ENCODE measurements at places on chromosomes 6 and 20.

DNA sequence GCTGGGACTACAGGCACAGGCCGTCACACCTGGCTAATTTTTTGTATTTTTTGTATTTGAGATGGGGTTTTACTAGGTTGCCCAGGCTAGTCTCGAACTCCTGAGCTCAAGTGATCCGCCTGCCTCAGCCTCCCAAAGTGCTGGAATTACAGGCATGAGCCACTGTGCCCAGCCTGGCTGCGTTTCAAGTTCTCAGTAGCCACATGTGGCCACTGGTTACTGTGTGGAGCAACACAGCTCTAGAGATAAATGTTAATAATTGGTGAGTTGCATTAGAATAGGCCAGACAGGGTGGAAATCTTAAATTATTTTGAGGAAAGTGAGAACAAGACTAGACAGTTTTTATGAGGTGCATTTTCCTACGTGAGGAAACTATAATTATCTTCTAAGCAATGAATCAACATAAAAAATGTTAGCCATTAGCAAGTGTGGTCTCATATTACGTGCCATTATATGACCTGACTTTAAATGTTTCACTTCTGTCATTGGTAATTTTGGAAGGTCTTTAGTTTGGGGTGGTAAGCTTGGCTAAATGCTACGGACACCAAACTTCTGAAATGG is 129.6 kb downstream of the PLEKHG1 start:
- DNase-seq: no peak

DNA sequence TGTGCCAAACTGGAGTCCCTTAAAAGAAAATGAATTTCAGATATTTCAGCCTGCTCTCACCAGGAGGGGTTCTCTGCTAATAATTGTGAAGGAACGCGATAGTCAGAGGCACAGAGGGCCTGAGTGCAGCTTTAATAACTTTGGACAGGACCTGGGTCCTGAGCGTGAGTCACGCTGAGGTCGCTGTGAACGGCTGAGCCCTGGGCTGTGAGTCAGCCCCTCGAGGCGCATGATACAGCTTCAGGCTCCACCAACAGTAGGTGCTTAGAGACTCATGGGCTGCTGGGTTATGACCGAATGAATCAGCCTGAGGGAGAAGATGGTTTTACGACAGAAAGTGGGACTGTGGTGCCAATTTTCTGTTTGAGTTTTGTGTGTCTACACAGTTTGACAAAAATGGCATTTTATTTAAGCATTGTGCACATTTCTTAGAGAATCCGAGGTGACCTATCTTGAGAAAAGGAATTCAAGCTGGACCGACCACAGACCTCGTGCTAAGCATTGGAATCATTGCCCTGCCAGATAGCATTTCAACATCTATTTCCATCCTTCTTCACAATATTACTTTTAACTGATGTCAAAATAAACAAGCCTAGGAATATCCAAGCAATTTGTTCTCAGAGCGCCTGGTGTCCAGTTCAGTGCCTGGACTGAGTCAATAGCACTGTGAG is 183.0 kb downstream of the THBS2 start:
- no peak for DNase-seq

DNA sequence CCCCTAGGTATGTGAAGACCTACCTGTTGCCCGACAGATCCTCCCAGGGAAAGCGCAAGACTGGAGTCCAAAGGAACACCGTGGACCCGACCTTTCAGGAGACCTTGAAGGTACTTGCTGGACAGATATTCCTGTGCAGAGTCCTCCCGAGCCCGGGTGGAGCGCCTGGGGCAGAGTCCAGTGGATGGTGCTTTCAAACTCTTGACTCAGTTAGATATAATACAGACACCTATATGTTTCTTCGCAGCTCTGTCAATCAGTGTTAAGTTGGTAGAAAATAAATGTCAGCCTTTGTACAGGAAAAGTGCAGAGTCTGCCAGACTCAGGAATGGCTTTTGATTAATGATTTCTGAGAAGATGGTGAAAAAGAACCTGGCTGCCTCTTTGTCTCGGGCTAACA is 67.2 kb downstream of the EZR start:
- no peak for DNase-seq

GRCh38 chr6:106609699-106610098 is 19.6 kb downstream of the RTN4IP1 start:
- DNase-seq: no peak

GRCh38 chr20:63028461-63028921 is 21.7 kb upstream of the BHLHE23 start:
- DNase-seq: no peak

DNA sequence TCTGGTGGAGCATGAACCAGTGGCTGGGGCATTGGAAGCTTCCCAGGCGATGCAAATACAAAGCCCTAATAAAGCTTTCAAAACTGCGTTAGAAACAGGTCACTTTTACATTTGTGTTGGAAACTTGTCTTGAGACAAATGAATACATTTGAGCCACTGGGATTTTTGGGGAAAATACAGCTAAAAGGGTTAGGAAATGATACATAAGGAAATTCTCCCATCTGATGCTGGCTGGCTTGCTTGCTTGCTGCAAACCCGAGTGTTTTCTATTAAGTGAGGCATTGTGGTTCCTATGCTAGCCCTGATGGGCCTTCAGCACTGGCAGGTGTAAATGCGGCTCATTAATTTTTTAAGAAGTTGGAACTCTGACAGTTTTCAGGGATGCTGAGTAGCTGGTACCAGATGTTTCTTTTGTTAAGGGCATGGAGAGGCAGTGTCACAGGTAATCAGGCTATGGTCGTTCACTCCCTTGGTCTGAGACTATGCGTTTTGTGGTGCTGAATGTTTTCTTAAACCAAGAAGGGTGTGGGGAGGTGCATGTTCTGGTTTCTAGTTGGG is 35.2 kb downstream of the RREB1 start:
- DNase-seq: no peak

GRCh38 chr6:12010635-12011275 is 1.4 kb upstream of the HIVEP1 start:
- DNase-seq: no peak

DNA sequence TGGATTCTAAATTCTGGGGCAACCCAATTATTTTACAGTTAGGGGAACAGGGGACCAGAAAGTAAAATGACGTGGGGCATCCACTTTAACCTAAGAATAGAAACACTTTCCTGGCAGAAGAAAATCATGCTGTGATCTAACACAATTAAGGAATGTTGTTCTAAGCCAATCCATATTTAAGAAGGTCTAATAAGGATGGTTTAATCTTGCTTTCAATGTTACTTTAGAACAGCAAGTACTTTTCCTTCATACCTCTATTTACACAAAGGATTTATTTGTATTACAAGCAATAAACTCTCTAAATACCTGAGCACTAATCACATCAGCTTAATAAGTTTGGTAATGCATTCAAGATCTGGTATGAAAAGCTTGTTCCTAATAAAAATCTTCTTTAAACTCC is 32.4 kb downstream of the SLC2A12 start:
- no peak for DNase-seq

GRCh38 chr6:11766589-11767450 is 11.8 kb downstream of the ADTRP start:
- DNase-seq: no peak

DNA sequence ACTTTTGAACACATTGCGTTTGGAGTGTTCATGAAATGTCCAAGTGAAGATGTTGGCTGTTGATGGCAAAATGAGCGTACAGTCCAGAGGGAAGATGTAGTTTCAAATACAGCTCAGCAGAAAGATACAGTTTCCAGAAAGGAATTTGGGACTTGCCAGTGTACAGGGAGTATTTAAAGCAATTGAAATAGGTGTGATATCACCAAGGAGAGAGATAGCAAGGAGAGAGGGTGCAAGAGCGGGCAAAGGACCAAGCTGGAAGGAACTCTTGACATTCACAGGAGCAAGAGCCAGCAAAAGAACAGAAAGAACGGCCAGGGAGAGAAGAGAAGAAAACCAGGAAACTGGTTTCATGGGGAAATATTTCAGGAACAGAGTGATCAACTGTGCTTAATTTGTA is 47.8 kb downstream of the CARMIL1 start:
- DNase-seq: no peak

DNA sequence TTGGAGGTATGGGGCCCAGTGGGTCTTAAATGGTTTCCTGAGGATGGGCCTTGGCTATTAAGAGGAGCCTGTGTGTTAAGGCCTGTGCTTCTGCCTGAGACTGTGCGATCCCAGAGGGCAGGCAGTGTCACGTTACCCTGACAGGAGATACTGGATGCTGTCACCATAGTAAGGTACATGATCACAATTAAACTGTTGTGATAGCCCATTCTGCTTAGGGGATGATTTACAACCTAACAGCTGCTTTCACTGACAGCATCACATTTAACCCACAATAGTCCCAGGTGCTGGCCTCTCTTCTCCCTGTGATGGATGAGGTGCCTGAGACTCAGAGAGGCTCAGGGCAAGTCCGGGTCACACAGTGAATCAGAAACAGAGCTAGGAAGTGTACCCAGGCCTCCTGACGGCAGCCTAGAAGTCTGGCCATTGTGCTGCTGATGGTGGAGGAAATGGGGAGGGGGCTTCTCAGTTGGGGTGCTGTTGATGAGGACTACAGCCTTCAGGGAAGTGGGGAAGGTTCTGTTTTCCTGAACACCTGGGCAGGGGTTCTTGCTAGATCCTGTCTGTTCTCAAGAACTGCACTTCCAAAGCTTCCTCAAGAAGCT is 97.3 kb downstream of the MDGA1 start:
- DNase-seq: no peak

GRCh38 chr20:57680934-57681914 is 28.6 kb downstream of the PMEPA1 start:
- DNase-seq: no peak

DNA sequence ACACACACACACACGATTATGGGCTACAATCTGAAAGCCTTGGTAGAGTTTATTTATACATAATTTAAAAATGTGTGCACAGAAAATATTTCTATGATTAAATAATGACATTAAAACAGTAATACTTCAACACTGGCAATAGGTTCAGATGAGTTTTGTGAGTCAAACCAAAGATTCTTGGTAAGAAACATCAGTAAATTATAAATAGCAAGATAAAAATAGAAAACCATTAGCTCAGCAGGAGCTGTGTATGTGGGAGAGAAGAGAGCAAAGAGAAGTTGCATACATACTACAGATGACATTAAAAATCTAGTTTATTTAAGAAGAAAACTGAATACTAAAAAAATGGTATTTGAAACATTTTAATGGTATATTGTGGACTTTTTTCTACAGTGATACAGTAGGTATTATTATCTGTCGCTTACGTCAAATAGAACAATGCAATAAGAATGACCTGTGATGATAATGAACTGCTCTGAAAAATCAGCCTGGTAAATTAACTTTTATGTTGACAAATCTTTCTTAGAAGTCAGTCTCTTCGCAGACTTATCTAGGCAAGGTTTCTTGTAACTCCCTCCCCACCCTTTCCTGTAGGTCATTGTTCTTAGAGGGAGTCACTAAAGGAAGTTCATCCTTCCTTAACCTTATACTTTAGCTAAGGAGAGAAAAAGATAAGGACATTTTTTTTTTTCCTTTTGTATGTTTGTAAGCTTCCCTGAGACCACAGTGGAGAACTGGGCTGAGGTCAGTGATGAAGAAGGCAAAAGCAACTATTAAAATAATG is 149.3 kb downstream of the GJA1 start:
- DNase-seq: no peak

DNA sequence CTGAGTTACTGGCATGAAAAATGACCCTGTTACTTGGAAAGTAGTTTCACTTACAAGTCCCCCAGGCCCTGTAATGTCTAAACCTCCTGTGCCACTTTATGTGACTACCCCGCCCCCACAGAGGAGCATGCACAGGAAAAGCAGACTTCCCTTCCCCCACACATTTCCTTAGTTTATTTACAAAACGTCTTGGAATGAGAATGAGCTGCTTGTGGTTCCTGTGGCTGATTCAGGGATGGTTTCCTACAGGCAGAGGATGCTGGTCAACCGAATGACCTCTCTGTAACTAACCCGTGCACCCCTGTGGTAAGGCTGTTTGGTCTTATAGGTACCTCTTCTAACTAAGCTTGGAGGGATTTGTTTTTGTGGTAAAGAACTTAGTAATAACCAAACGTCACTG is 28.5 kb downstream of the RSPO3 start:
- no peak for DNase-seq

- peak; percentile 50 for DNase-seq
These were observed 2.1 kb upstream of the RBM38 start for GRCh38 chr20:57388953-57389694.

- DNase-seq: no peak
These were observed 37.7 kb downstream of the F13A1 start for GRCh38 chr6:6282716-6283115.

- no peak for DNase-seq
These were observed 312.3 kb downstream of the KIF16B start for GRCh38 chr20:16260911-16261310.

GRCh38 chr20:14093652-14094051 is 98.3 kb downstream of the MACROD2 start:
- no peak for DNase-seq

- no peak for DNase-seq
These were observed 154.7 kb upstream of the LAMP5 start for GRCh38 chr20:9359561-9360308.

GRCh38 chr6:83605517-83605916 is 93.2 kb downstream of the PRSS35 start:
- no peak for DNase-seq

- DNase-seq: no peak
These were observed 33.7 kb upstream of the ZBP1 start for GRCh38 chr20:57653910-57654309.

- no peak for DNase-seq
These were observed 24.8 kb downstream of the DUSP22 start for GRCh38 chr6:317060-317447.

GRCh38 chr20:58219342-58219700 is 9.1 kb downstream of the ANKRD60 start:
- DNase-seq: no peak

- no peak for DNase-seq
These were observed 30.1 kb upstream of the MBOAT1 start for GRCh38 chr6:20242397-20242796.

GRCh38 chr20:32455901-32456701 is 98.0 kb downstream of the ASXL1 start:
- no peak for DNase-seq

DNA sequence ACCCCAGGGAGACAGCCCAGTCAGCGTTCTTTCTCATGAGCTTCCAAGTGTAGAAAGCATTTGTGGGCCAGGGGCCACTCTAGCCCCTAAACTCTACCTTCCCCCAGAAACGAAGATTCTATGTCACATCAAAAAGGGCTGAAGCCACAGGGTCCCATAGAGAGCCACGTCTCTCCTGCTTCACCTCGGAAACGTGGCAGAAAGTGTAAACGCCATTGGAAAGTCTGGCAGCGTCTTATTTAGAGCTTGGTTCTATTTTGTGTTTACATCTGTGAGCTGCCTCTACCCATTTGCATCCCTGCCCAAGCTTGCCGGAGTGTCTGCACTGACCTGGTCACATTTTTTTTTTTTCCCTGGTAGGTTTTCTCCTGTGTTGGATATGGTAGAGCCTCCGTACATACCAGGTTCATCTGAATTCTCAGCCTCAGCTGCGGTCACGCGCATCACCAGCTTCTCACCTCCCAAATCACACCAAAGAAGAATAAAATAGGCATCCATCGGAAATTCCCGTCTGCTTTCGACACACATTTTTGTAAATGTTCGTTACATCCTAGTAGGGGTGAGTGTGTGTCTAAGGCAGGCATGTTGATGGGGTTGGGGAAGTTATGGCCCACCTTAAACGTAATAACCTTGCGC is 62.6 kb downstream of the NPEPL1 start:
- no peak for DNase-seq

Data from stimulated activated CD8-positive, alpha-beta memory T cell treated with anti-CD3 and anti-CD28 coated beads, Interleukin-12 subunit alpha, Interleukin-12 subunit beta, amount 100 ng/mL, for 4 hours (primary cell).